ENCODE measurements at places on chromosomes 2 and 18.

GRCh38 chr2:32039447-32040219, at the start of gene DPY30:
Gene DPY30 (minus strand): TSS chr2:32039805. CDS start chr2:32039456, 349 bp downstream.
- peak; percentile 91 for DNase-seq

GRCh38 chr2:36819095-36819711, 122.7 kb downstream of the VIT start:
- no peak for DNase-seq

DNA sequence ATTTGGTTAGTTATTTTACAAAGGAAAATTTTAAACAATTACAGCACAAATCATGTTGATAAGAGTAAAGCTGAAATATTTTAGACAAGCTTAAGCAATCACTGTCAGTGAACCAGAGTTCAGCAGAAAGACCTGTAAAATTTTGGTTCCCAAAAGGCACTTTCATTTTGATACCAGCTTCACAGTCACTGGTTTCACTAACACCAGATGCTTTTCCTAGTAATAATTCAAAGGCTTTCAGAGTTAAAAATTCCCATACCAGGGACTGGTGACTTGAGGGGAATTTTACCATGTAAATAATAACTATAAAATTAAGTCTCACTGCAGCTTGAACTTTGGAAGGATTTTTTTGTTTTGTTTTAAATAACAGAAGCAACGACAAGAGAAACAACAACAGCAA, 102.3 kb upstream of the CD302 start:
- no peak for DNase-seq

DNA sequence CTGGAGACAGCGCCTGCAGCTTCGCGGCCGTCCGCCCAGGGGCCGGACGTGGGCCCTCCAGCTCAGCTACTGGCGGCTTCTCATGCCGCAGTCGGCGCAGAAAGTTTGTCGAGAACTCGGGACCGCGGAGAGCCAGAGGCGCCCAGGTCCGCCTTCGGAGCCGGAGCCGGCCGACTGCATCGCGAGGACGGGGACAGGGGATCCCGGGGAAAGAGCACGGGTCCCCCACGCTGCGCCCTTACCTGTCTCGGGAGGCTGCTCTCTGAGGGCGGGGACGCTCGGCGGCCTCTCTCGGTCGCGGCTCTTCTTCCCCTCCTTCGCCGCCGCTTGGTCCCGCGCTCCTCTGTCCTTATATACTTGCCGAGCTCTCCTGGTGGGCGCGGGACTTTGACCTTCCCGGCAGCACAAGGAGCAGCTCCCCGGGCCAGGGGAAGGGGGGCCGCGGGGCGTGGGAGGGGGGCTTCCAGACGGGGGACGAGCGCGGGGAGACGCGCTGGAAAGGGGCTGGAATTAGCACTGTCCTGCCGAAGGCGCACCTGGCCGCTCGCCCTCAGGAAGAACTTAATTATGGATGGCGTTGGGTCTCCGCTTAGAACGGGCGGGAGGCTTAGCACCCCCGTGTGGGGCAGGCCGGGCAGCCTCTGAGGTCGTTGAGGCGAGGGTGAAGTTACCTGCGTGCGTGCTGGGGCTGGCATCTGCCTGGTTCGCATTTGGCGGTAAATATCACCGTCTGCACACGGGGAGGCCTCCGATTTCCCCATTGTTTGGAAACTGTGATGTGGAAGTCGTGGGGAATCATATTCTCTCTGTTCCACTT, at the start of gene POMC:
POMC (minus strand) TSS at position 325 of the 817 bp plus-strand sequence. CDS start 3,808 bp downstream, outside the sequence.
- no peak for DNase-seq

DNA sequence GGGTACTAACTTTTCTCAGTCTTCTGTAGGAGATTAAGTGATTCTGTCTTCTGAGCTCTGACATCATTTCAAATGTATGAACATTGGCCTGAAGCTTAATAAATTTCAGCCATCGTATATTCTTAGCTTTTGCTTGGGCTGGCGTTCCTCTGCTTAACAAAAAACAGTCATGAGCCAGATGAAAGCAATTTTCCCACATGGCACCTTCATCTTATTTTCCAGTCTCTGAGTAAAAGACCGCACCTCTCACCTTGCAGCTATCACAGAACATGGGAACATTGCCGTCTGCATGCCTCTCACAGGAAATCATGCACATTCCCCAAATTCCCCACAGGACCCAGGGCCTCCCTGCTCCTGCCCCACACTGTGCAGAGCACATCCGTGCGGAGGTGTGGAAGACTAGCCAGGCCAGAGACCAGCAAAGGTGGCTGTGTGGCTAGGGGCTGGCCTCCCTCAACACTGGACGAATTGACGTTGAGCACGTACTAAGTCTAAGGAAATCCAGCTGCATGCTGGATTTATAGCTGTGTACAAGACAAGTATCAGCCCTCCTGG, 531.8 kb upstream of the ID2 start:
- DNase-seq, result no peak

GRCh38 chr2:133171393-133172004, 396.8 kb downstream of the NCKAP5 start:
- peak; percentile 71 for DNase-seq

DNA sequence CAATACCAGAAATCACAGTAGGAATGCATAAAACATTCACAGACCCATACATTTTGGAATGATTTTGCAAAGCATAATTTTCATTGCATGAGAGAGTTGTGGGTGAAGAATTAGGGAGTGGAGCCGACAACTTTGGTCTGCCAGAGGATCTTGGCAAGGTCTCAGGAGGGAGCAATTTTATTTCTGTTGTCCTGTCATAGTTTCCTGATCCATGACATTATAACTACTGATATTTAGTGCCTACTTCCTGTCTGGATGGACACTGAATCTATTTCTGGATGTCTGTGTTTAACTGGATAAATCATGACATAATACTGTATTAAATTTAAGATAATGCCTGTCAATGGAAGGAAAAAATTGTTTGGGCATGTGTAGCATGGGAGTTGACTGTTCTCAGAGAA, 2.4 kb downstream of the ITGA4 start:
- DNase-seq, result no peak

DNA sequence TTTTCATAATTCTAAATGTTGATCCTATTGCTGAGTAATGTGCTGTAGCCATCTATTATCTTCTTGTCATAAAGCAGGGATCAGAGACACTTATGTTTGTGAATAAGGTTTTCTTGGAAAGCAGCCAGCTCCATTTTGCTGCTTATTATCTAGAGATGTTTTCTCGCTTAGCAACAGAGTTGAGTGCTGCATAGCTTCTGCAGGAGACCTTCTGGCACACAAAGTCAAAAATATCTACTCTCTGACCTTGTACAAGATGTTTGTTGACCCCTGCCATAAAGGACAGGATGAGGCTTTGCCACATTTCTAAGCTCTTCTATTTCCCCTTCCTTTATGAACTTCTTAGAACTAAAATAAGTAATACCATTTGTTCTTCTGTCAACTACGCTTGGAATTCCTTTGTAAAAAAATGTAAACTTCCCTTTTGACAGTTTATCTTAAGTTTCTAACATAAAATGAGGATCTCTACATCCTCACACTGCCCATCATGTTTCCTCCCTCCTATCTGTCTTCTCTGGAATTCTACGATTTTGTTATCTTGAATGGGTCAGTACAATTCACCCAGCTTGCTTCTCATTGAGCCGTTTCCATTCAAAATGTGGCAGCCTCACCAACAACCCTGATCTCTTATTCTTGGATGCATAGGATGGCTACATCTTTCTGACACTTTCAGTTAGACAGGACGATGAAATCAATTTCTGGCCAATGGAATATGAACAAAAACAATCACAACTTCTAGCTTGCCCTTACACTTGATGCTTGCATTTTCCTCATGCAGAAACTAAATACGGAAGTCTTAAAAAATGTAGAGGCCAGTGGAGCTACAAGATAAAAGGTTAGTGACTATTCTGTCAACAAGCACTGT, 1377.0 kb downstream of the SUCLG1 start:
- DNase-seq, result no peak

- no peak for DNase-seq
Observed at GRCh38 chr18:75248426-75249174, 38.0 kb downstream of the TSHZ1 start.

DNA sequence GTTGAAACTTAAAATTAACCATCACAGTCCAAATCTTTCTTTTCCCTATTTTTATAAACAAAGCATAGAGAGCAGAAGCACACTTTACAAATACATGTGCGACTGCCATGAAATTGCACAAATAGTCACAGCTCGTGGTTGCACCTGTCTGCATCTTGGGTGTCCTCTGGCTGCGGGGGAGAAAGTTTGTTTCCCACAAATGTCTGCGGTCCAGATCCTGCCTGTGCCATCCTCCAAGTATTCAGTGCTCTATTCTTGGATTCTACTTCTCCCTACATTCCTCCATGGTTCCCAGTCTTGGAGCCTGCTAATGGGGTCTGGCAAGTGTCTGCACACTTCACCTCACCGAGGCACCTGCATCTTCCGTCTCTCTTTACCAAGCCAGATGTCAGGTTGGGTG, 52.2 kb downstream of the SMIM21 start:
- DNase-seq, result no peak

DNA sequence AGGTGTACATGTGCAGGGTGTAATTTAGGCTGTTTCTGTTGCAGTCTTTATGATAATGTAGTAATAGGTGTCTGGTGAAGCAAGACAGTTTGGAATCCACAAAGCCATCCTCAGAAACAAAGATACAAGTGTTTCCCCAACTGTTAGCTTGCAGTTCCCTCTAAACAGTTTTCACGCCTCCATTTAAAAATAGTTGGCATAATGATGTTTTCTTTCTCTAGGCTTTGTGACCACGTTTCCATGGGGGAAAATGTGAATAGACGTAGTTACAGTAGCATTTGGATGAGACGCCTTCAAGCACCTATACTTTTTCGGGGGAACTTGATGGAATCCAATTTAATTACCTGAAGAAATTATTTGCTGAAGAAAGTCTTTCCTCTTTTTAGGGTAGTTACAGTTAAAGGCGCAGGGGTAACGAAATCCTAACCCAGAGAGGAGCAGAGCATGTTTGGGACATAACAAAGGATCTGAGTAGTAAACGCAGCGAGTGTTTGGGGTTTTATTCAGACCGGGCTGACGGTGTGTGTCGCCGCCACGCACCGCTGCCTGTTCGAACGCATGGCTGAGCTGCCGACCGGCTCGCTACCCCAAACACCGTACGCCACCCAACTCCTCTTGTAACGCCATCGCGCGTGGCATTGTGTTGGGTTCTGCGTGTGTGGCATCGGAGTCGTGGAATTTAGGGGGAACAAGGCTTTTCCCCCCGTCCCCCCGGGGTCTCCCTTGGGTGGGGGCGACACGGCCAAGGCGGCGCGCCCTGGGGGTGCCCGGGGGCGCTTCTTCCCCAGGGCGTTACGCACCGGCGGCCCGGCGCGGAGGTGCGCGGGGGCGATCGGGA, 681 bp upstream of the NRP2 start:
- no peak for DNase-seq

GRCh38 chr2:111946294-111947114, 48.1 kb downstream of the MERTK start:
- DNase-seq, result no peak

DNA sequence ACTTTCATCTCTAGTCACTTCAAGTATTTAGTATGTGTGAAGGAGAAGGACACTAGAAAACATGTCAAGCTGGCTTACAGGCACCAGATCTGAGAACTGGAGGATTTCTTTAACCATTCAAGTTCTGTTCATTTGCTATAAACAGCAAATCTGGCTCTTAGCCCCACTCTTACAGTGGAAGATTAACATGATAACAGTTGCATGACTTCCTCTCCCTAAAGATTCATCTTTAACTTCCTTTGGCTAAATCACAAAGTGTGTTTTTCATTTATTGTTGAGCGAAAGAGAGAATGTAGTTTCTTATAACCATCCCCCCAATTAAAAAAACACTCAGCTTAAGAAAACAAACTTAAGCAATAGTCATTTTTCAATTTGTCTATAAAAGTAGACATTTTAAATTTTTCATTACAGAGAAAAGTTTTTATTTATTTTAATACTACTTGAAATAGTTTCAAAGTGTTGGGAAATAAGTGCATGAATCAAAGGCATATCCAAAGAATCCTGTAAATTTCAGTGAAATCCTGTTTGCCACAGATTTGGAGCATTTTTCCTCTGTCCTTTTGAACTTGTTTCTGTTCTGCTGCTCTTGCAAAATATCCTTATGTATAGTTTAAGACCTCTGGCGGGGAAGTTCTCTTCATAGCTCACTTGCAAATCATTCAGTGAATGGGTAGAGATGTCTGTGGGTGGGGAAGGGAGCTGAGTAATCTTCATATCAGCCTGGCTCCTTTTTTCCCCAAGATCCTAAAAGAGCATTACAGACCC, 241.0 kb upstream of the RBBP8 start:
- DNase-seq, result no peak

DNA sequence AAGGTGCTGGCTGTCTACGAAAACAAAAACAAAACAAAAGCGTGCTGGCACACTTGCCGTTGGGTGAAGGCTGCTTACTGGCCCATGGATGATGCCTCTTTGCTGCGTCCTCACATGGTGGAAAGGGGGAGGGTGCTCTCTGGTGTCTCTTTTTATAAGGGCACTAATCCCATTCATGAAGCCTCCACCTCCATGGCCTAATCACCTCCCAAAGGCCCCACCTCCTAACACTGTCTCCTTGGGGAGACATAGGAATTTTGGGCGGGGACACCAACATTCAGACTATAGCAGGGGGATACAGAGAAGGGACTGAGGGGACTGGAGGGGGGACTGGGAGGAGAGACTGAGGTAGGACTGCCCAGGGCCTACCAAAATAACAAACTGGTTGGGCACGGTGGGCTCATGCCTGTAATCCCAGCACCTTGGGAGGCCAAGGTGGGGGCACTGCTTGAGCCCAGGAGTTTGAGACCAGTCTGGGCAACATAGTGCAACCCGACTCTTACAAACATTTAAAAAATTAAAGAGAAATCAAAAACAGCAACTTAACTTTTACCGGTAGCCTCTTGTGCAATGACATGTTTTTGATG, 14.5 kb downstream of the PTMA start:
- DNase-seq, result no peak
